ENCODE measurements at places on chromosomes 5 and 9.

DNA sequence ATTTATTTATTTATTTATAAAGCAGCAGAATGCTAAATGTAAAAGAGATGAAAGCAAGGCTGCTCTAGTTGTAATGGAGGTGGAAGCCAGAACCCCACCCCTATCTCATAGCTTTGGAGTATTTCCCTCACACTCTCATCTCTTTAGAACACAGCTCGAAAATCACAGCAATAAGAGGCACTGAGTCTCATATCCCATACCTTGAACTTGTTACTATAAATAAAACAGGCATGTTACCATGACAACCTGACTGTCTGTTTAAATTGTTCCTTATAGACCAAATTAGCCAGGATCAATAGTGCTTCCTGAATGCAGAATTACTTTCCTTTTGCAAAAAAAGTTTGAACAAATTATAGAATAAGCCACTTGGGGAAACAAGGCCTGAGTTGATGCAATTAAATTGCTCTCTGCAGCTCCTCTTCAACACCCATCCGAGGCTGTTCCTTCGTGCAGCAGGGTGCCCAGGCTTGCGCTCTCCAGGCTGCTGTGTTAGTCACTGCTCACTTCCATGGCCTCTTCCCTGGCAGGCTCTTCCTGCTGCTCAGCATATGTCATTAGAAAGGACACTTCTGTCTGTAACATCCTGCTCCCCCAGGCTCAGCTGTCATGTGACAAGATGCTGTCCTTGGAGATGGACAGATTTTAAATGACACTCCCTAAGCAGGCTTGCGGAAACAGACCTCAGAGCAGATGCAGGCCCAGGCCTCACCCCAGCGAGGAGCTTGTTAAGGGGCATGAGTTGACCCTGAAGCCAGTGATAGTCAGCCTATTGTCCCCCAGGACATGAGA lies 120.2 kb downstream of the CARTPT start:
- peaks cover 2% of the 10 kb centered on the region for H3K27me3 ChIP-seq
- H3K36me3 ChIP-seq: no peaks in the 10 kb centered on the region
- H3K27ac ChIP-seq: no peak overlapping the region
- H3K4me3 ChIP-seq: no peak overlapping the region

- no peak overlapping the region for H3K4me3 ChIP-seq
- peaks cover 2% of the 10 kb centered on the region for H3K4me1 ChIP-seq
- H3K27me3 ChIP-seq: no peaks in the 10 kb centered on the region
- no peak overlapping the region for H3K27ac ChIP-seq
- DNase-seq: no peak
These were observed 12.5 kb downstream of the PHF2 start for GRCh38 chr9:93588641-93589609.

DNA sequence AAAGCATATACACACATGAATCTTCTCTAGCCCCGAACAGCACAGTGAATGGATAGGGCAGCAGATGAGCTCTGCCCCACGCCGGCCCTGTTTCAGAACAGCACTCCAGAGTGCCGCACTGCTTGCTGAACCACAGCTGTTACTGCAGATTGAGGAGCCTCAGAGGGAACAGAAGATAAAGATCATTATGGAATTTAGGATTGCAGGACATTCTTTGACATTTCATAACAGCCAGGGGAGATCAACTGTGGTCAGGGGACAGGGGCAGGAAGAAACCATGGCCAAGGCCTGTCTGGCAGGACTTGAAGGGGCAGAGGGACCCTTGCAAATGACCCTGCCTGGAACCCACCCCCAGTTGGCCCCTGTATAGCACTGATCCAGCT lies 20.6 kb downstream of the IRF1 start:
- no peak overlapping the region for H3K4me3 ChIP-seq
- no peak for DNase-seq
- no peak overlapping the region for H3K27ac ChIP-seq
- no peaks in the 10 kb centered on the region for H3K27me3 ChIP-seq
- H3K36me3 ChIP-seq: no peaks in the 10 kb centered on the region

DNA sequence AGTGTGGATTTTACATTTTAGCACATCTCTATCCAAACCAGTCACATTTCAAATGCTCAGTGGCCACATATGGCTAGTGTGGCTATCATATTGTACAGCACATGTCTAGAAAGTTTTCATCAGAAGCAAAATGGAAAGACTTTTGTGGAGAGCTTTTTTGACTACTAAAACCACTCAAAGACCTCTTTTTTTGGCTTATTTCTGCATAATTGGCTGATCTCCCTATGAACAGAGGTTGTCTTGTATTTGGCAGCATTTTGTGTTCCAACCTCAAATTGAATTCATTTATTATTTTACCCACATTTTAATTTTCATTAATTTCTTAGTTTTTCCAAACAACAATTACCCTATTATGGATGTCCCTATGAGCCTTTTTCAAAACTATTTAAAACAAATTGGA lies 395.7 kb downstream of the TLE1 start:
- no peak for DNase-seq
- no peak overlapping the region for H3K27ac ChIP-seq
- H3K4me3 ChIP-seq: no peak overlapping the region
- H3K36me3 ChIP-seq: no peaks in the 10 kb centered on the region
- no peaks in the 10 kb centered on the region for H3K4me1 ChIP-seq

GRCh38 chr9:91419222-91420191 lies 4.1 kb downstream of the NFIL3 start:
- H3K4me1 ChIP-seq: peaks cover 14% of the 10 kb centered on the region
- no peaks in the 10 kb centered on the region for H3K27me3 ChIP-seq
- H3K4me3 ChIP-seq: no peak overlapping the region
- peak overlapping the region; percentile 83 for H3K27ac ChIP-seq

- H3K27ac ChIP-seq: no peak overlapping the region
- DNase-seq: no peak
- H3K36me3 ChIP-seq: peaks cover 15% of the 10 kb centered on the region
- no peak overlapping the region for H3K4me3 ChIP-seq
- H3K27me3 ChIP-seq: no peaks in the 10 kb centered on the region
These were observed 171.8 kb upstream of the PANK3 start for GRCh38 chr5:168750926-168751325.
